ENCODE measurements at places on chromosomes 11 and 22. TPM values are rescaled to one million over a fixed set of nuclear protein-coding genes. Genes with fewer than 3 reads are reported as not detected.

DNA sequence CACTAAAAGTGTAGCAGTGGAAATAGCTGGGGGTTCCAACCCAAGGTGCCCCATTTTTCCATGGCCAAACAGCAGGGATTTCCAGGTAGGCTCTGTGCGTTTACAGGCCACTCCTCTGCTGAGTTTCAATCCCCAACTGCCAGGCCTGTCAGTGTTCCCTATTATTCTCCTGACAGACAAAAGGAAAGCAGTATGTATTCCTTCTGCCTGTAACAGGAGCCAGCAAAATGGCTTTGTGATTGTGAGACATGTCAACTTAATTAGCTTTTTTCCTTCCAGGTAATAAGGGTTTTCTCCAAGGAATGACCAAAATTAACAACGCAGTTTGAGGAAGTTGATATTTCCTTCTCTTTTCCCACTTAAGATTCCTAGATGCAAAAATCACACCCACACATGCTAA, 277.1 kb upstream of the MPPED2 start:
- no peak for DNase-seq
- no peak overlapping the region for H3K4me3 ChIP-seq
- no peaks in the 10 kb centered on the region for H3K4me1 ChIP-seq
- H3K27me3 ChIP-seq: no peaks in the 10 kb centered on the region

- no peaks in the 10 kb centered on the region for H3K4me1 ChIP-seq
- H3K27ac ChIP-seq: no peak within 1 kb of the TSS
- no peak for DNase-seq
- no peaks in the 10 kb centered on the region for H3K27me3 ChIP-seq
- H3K4me3 ChIP-seq: no peak within 1 kb of the TSS
Observed at GRCh38 chr11:125745979-125746378, at the start of gene PATE1. Gene PATE1 (plus strand): TSS chr11:125746279. CDS start chr11:125746305, 26 bp downstream.

DNA sequence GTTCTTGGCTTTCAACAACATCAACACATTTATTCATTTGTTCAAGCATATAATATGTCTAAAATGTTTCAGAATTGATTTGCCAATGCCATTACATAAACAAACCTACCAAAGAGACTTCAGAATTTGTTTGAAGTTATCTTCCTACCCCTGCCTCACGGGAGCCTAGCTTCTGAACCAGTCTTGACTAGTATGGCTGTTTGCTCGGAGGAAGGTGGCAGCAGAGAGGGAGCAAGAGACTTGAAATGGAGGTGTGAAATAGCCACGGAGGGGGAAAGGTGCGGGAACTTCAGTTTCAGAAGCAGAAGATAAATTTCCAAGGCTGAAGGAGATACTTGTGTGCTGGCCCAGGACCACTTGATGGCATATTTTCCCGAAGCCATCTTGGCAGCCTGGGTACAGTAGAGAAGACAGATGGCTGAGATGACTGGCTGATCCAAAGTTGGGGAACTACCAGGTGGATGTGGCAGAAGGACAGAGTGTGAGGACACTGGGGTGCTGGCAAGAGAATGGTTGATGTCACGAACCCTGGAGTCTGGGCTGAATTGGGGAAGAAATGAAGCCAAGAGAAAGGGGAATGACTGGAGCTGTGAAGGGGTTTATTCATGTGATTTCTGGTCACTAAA, 14.0 kb upstream of the MTCH2 start:
- DNase-seq: no peak
- H3K27ac ChIP-seq: no peak overlapping the region
- H3K36me3 ChIP-seq: no peaks in the 10 kb centered on the region
- no peaks in the 10 kb centered on the region for H3K27me3 ChIP-seq
- H3K4me3 ChIP-seq: no peak overlapping the region

DNA sequence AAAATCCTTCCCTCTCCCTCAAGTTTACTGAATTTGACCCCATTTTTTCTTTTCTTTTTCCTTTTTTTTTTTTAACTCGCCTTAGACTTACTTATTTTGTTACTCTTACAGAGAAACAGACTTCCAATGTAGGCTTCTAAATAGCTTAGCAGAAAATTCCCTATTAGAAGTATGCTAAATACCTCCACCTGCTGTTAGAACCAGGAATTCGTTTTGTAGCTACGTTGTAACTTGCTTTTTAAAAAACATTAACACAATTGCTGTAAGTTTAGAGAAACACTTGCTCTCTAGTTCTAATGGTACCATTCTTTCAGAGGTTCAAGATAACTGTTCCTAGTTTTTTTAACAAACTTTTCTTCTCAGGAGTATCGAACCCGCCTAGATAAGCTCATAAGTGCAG, 324.2 kb downstream of the DCDC1 start:
- no peaks in the 10 kb centered on the region for H3K36me3 ChIP-seq
- H3K27me3 ChIP-seq: no peaks in the 10 kb centered on the region
- H3K4me1 ChIP-seq: no peaks in the 10 kb centered on the region
- DNase-seq: no peak

DNA sequence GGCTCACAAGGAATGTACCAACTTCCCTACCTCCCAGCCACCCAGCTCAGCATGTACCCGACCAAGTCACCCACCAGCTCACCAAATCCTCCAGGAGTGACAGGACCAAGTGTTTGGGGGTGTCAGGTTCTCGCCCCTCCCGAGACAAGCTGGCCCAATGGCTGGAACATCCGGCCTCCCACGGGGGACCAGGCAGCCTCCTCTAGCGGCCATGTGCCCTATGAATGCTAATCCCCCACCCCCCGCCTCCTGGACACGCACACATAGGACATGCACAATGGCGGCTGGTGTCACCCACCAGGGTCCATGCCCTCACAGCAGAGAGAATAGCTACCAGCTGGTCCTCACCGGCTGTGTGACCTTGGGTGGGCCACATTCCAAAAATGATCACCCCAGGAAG, 151.0 kb downstream of the MN1 start:
- no peaks in the 10 kb centered on the region for H3K27me3 ChIP-seq
- H3K27ac ChIP-seq: no peak overlapping the region
- H3K4me1 ChIP-seq: no peaks in the 10 kb centered on the region

DNA sequence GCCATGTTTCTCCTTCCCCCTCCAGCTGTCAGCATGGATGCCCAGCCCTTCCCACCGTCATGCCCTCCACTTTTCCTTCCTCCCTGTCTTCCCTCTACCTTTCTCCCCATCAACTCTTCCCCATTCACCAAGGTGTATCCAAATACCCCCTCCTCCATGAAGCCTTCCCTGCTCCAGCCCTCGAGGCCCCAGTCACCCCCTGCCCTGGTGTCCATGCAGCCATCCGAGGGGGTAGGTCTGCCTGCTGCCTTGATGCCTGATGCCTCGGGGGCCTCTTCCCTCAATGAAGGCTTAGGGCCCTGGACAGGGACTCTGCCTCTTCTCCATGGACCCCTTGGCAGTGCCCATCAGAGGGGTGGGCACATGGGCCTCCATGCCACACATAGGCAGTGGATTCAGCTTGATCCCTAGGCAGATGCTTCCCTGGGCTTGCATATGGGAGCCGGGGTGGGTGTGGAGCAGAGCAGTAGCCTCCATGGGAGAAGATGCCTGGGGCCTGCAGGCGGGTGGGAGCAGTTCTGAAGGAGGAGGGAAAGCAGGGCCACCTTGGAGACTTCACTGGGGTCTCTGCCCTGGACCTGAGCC, 795.8 kb downstream of the BRD1 start:
- no peaks in the 10 kb centered on the region for H3K4me1 ChIP-seq
- DNase-seq: peak; percentile 46
- peaks cover 62% of the 10 kb centered on the region for H3K27me3 ChIP-seq
- H3K36me3 ChIP-seq: no peaks in the 10 kb centered on the region

INSC gene
- total RNA-seq: 1.8 TPM

All from spleen (tissue), 13 donors.